ENCODE measurements at places on chromosomes 2 and 18.

DNA sequence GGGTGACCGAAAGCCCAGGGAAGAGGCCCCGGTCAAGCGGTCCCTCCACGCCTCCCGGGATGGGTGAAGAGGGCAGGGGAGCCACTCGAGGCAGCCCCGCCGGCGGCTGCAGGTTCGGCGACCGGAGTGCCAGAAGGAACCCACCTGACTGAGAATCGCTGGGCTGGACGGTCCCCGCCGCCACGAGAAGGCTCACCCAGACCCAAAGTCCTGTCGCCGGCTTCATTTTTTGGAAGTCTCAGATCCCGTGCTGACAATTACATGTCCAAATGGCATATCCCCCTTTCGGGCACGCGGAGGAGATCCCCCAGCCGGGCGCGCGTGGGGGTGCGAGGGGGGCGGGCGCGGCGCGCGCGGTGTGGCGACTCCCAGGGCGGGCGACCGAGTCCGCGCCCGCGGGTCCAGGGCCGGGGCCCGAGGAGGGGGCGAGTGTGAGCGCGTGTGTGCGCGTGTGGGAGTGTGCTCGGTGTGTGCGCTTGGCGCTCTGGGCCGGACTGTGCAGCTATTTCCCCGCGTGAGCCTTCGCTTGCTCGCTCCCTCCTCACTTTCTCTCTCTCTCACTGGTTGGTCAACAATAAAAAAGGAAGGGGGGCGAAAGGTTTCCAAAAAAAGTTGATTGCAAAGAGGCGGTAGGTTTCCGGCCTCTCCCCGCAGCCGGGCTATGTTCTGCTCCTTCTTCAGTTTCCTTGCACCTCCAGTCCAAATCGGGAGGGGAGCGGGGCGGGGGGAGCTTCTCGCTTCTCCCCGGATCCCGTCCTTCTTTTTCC is at the start of gene ERBB4:
TSS of gene ERBB4 (minus strand) at position 498 of the 767 bp plus-strand sequence. CDS start at position 226, 272 bp downstream.
- no peak for DNase-seq

GRCh38 chr18:45645610-45646009 is 30.3 kb downstream of the SLC14A2 start:
- no peak for DNase-seq

- DNase-seq: no peak
Measured at GRCh38 chr2:14720319-14720718, 87.8 kb downstream of the LRATD1 start.

GRCh38 chr18:27263369-27263768 is 78.3 kb upstream of the CHST9 start:
- no peak for DNase-seq

DNA sequence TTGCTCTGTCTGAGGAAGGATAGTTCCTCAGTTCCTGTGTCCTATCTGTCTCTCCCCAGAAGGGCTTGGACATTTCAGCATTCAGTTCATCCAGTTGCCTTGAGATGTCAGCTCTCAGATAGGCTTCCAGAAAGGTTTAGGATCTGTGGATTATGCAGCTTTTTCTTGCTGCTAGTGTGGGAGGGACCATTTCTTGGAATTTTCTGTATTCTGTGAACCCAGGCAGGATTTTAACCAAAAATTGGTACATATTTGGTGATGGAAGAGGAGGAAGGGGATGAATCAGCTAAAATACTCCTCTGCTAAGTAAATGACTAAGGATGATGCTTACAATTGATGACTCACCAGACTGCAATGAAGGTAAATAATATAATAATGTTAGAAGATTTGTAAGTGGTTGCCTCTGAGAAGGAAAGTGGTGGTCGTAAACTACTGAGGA is 58.6 kb upstream of the DOCK10 start:
- no peak for DNase-seq

GRCh38 chr2:207887500-207887899 is 117.8 kb upstream of the FZD5 start:
- DNase-seq: no peak

DNA sequence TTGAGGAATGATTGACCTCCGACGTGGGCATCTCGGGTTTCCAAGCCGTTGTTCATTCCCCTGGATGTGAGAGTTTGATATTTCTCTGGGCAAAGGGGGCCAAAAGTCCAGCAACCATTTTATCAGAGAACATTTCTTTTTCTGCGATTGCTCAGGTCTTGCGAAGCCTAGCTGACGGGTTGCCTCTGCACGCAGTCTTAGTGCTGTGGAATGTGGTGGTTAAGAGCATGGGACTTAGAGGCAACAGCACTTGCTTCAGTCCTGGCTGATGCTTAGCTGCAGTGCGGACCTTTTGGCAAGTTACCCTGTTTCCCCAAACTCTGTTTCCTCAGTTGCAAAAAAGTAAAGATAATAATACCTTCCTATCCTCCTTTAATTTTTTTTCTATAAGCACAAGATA is 45.0 kb downstream of the FAP start:
- no peak for DNase-seq

DNA sequence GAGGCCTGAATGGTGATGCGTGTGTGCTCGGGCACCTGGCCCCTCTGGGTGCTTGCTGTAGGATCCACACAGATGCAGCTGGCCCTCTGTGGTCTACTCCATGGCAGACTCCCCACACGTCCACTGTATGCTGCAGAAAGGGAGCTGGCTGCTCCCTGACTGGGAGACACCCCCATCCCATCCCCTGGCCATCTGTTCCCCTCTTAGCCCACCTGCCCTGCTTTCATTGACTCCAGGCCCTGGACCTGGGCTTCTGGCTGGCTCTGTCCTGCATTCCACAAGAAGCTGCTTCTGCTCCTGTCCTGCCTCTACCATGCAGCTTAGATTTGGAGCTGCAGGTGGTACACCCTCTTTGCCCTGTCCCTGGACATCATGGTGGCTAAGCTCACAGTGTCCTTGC is 80.1 kb downstream of the FHOD3 start:
- DNase-seq: no peak
